ENCODE measurements at places on chromosomes 3 and 15.

DNA sequence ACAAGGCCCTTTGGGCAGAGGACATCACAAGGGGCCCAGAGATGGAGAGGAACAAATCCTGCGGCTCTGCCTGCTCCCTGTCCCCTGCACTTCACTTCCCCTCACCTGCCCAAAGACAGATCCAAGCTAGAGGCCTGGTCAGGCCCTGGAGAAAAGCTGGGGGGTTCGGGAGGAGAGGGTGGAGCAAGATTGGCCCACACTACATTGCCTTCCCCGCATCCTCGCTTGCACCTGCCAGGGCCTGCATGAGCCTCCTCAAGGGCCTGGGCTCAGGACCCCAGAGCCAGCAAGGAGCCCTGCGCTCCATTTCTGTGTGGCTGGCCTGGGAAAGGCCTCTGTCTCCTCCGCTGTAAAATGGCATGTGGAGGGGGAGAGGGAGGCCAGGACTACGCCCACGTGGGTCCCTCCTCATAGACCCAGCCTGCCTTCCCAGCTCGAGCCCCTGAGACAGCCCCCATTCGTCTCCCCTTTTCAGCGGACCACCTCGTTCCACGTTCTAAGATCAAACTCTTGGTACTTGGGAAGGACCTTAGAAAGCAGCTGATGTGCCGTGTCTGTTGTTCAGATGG is 106.0 kb downstream of the HMG20A start:
- DNase-seq: no peak

- no peak for DNase-seq
These were observed 25.0 kb downstream of the DNAH1 start for GRCh38 chr3:52341123-52341522.

GRCh38 chr3:17310983-17311382 is 426.2 kb downstream of the PLCL2 start:
- no peak for DNase-seq

- no peak for DNase-seq
These were observed 40.6 kb upstream of the USP3 start for GRCh38 chr15:63463793-63464192.

DNA sequence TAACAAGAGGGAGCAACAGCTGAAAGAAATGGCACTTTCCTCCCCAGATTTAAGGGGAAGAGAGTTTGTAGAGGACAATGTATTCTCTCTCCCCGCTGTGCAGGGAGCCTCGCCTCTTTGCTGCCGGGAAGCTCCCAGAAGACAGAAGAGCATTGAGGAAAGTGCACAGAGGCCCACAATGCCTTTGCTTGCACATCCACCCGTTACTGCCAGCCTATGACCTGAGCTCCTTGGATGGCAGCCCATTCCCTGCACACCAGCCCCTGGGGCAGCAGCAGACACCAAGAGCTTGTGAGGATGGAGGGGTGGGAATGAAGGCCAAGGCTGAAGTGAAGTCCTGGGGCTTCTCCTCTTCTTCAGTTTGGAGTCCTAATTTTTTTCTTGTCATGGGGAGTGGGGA is 67.0 kb downstream of the CLDN11 start:
- DNase-seq: no peak

DNA sequence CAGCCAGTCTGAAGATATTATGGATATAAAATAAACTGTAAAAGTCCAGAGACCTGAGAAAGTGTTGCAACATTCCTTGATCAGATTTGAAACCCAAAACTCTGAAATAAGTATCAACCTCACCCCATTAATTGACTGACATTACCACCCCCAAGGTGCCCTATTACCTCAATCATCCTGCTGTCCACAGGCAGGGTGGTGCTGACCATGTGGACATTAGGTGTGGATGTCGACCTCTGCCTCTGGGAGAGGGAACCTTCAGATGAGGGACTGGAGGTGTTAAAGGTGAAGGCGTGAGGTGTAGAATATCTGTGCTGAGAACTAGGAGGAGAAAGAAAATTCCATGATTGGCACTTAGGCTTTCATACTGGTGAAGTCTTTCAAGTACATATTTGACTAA is 47.1 kb downstream of the MKRN2 start:
- no peak for DNase-seq

GRCh38 chr3:36164400-36164799 is 215.9 kb upstream of the STAC start:
- DNase-seq: no peak

- DNase-seq: no peak
These were observed 54.5 kb downstream of the KIF9 start for GRCh38 chr3:47228088-47228487.

DNA sequence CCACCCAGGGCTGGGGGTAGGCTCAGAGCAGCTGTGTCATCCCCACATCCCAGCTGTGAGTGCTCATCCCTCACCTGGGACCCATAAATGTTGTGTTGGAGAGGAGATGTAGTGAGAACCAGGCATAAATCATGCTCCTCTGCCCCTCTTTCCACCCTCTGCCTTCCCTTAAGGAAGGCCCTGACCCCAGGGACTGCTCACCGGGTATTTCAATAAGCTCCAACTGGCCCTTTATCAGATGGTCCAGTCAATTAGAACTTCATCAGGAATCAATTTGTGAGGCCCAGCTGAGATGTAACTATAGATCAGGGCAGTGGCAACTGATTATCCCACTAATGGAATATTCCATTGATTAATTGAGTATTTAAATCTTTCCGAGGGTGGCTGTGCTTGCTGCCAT is 50.8 kb upstream of the NTRK3 start:
- DNase-seq: no peak

DNA sequence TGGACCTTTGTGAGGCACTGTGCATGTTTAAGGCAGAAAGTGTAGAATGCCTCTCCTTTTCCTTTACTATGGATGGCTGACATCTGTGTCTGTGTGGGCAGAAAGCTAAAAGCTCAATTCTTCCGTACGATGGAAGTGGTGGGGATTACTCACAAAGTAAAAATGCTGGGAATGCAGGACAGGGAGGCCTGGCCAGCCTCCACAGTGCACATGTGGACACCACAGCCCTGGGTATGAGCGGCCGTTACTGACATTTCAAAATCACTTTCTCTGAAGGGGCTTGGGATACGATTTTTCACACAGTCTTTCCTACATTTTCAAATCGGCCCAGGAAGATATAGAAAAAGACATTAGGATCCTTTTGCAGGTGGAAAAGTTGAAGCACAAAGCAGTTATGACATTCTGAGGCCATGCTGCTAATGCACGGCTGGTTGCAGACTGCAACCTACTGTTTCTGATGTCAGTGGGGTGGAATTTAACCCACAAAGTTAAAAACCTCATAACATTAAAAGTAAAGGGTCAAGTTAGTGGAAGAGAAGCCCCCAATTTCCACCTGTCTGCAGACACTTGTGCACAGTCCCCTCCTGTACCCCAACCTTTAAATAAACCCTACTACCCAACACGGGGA is 27.9 kb downstream of the EHD4 start:
- DNase-seq: no peak

GRCh38 chr3:64977308-64978100 is 289.7 kb upstream of the ADAMTS9 start:
- DNase-seq: no peak

- no peak for DNase-seq
These were observed 102.9 kb downstream of the FNDC3B start for GRCh38 chr3:172142051-172142863.

DNA sequence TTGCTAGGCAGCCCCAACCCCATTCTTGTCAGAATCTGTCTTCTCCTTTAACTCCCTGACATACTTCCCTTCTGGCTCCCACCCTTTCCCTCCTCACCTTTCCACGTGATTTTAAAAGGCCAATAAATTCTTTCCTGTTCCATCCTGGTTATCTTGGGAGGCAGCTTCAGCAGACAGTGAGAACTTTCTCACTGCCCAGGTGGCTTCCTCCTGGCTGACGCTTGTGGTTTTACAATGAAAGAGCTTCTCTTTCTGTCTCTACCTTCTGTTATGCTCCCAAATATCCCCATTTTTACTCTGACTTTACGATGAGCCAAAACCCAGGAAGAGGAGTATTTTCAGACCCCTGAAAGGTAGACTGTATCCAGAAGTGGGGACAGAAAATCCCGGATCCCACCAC is 42.1 kb downstream of the GASK1A start:
- DNase-seq: no peak

GRCh38 chr15:90337256-90337655 is 14.8 kb upstream of the ZNF774 start:
- DNase-seq: no peak

DNA sequence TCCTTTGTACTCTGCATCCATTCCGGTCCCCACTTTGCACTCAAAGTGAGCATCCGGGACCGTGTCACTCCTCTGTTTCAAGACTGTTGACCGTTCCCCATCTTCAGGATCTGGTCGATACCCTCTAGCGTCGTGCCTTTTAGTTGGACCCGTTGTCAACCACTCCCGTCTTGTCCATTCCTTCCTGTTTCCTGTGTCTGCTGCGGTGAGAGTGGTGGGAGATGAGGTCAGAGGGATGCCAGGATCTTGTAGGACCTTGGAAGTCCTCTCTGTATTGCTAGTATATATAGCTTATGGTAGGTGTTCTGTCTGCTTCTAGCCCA is 624 bp downstream of the BRK1 start:
- DNase-seq: no peak

DNA sequence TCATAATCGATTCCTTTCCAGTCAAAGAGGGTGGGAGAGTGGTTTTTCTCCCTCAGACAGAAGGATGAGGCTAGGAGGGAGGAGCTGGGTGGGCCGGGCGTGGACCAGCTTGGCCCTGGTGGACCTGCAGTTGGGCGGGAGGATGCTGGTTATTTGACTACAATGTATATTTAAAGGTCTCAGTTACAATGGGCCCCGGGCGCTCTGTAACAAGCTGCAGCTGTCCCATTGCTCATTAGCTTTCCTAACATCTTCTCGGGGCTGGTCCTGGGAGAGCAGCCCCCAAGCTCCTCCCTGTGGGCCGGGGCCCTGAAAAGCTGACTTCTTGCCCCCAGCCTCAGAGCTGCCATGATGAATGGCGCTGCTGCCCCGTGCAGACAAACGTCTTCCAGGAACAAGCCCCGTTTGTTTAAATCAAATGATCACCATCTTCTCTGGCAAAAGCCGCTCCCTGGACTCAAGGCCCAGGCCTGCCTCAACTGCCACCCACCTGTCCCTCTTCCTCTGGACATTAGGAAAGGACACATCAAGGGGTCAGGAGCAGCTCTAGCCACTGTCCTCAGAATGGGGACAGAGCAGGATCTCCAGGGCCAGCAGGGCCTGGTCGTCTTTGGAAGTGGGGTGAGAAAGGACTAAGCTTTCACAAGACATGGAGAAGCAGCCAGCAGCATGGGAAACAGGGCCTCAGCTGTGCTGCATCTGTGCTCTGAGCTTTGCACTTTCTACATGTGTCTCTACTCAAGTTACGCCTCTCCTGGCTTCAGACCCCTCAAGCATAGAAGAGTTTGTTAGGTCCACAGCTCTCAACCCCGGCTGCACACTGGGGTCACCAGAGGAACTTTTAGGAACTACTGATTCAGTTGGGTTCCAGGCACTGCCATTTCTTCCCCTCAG is 38.6 kb downstream of the MAGEF1 start:
- DNase-seq: no peak

DNA sequence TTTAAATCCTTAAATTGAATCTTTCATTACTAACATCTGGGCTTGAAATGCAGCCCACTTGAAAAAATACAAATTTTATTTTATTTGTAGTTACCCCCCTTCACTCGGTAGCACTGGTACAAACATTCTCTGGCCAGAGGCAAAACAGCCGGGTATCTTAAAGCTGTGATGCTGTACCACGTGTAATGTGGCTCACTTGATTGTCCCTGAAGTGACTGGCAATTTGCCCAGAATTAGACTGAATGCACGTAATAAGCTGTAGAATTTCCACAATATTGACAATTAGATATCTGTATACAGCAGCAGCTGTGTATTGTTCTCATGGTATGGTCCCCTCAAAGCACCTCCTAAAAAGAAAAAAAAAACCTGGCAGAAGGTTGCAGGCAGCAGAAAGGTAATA is 192.8 kb upstream of the TBC1D5 start:
- no peak for DNase-seq

DNA sequence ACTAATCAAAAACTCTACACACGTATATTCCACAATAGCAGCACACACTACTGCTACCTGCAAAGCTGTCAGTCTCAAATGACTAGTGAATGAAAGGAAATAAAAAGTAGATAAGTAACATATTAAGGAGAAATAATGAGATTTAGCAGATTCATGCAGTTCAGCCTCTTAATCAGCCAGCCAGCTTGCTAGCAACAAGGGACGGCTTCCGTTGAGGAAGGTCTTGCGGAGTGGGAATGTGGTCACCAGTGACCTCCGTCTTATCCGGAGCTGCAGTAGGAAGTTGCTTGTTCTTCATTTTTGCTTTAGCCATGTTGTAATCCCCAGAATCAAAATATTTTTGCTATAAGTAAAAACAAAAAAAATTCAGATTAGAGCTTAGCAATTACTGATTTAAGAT is 17.1 kb downstream of the ARPP19 start:
- DNase-seq: no peak

DNA sequence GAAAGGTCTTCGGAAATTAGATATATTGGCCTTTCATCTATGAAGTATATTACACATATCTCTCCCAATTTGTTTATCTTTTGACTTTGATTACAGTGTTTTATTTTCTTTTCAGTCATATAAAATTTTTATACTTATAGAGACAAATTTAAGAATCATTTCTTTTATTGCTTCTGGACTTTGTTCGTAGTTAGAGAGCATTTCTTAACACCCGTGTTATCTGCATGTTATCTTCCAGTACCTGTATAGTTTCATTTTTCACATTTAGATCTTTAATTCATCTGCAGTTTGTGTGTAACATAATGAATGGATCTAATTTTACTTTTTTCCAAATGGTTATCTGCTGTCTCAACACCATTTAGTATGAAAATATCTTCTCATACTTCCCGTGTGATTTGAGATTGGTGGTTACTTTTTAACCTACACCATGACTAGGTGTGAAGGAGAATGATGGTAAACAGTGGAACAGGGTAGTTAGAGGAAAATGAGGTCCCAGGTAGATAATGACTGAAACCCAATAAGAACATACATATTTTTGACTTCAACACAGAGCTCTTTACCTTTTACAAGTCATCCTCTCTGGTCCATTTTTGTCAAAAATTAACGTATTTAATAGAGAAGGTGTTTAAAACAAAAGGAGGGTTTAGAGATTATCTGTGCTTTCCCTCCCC is 99.3 kb downstream of the LPP start:
- DNase-seq: no peak

DNA sequence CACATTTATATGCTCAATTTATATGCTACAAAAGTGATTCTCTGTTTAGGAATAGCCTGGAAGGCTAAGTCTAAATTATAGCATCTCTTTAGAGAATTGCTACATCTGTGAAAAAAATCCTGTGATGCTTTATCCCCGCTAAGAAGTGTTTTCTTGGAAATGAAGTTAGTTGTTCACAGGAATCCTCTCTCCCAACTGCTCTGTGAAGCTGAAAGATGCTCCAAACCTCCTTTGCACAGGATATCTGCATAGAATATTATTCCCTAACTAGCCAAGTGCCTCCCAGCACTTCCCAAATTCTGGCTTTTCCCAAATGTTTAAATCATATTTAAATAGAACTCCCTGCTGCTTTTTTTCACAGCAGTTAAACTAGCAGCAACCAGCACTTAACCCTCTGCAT is 132.2 kb downstream of the SRGAP3 start:
- no peak for DNase-seq

- no peak for DNase-seq
These were observed 82.8 kb downstream of the SMAD3 start for GRCh38 chr15:67148196-67148701.
